ENCODE measurements at places on chromosomes 5 and 9.

DNA sequence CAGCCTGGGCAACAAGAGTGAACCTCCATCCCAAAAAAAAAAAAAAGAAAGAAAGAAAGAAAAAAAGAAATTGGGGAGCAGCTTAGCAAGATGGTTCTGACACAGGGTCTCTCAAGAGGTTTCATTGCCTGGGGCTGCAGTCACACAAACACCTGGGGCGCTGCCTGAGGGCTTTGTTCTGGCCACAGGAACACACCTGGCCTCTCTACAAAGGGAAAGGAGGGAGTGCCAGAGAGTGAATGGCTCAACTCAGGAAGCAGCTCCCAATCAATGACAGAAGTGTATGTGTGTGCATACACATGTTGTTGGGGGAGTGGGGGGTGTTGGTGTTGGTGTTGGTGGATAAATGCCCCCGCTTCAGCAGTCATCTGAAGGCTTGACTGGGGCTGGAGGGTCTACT, 32.4 kb upstream of the CTNNA1 start:
- no peak for DNase-seq

DNA sequence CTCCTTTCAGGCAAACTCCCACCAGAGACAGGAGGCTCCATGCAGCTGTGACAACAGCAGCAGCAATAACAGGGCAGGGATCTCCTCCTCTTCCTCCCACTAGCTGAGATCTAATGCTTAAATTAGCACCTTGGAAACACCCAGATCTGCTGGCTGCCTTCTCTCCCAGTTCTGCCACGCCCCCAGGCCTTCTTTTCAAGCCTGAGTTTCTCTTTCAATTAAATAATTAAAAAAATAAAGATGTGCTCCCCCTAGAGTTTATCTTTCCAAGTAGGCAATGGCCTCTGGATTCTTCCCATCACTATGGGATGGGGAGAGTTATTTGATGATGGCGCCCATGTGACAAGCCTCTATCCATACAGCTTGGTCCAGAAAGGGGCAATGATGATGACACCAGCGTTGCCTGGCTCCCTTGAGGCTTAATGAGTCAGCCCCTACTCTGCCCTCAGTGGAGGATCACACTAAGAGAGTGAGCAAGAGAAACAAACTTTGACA, 3.8 kb downstream of the FAM219A start:
- no peak for DNase-seq

- DNase-seq, result no peak
Measured at GRCh38 chr9:11319538-11319937, 706.7 kb upstream of the PTPRD start.

DNA sequence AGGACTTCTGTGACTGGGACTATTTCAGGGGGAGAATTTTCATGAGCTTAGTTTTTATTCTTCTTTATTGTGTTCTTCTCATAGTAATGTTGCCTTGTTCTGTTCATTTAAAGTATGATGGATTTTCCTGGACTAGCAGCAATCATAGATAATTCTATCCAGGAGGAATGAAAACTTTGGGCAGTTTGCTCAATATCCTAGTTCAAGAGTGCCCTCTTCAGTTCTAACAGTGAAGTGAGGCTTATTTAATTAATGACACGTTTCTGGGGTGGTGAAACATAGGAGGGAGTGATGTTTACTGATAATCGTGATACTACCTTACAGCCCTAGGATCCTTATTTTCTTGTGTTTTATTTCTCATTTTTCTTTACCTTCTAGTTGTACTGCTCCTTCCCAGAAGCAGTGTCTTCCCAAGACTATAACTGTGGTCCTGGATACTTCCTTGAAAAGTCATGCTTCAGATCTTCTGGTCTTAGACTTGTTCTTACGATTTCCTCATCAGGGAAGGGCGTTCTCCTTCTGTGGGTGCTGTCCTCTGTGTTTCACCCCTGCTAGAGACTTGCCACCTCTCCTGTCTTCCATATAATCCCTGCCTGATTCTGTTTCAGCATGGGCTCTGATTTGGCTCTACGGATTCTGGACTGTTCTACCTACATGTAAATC, 57.4 kb downstream of the CFAP95 start:
- peak; percentile 2 for DNase-seq

DNA sequence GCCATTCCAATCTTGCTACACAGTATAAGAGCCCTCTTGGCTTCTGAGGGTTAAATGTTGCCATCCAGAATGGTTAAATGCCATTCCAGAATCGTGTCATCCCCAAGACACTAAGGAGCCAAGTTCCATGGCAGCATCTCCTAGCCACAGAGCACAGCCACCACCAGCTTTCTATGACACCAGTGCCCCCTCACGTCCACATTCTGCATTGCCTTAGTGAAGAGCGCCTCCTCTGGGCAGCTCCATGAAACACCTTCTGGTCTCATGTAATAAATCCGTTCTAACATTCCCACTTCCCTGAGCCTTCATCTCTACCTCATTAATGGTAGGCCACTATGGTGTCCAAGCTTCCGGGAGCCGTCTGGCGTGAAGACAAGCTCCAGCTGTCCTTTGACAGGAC, 12.4 kb downstream of the CBY3 start:
- DNase-seq, result no peak

DNA sequence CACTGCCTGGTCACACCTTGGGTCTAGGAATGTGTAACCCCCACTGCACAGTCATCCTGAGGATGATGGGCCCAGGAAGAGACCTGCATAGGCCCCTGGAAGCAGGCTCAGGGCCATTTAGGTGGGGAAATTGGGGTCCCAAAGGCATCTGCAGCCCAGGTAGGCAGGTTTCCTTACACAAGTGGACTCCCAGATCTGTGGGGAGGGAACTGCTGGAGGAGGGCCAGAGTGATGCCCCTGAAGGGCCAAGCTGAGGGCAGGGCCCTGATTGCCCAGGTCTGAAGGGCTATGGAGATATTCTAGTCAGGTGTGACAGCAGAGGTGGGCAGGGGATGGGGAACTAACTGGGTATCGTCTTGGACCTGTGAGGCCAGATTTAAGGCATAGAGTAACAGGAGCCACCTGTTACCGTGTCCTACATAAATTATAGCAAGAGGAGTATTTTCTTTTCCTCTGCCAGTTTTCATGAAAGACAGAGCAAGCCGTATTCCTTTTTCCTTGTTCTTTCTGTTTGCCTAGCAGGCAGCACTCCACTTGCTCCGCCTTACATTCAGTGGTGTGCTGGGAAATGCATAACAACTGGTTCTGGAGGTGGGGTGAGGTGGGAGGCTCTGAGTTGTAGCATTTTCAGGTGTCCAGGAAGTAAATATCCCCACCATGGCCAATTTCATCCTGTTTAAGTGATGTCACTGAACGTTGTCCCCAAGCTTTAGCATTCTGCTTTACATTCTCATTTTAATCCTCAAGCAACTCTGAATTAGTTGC, 41.3 kb downstream of the PPARGC1B start:
- no peak for DNase-seq

GRCh38 chr9:5448461-5449435, 1.6 kb upstream of the CD274 start:
- DNase-seq, result no peak

DNA sequence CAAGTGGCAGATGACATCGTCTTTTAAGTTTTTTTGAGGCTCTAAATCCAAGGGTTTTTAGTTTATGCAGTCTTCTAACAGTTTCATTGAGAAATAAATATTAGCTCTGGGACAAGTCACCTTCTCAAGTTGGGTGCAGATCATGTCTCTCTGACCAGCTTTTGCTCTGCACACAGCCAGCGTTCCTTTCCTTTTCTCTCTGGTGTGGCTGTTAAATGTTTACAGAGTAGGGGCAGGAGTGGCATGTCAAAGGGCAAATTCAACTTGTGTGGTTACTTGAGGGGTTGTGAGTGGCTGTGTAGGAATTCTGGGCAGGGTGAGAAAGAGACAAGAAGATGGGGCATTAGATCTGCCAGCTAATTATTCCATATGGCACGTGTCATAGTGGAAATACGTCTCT, 187.5 kb upstream of the HMHB1 start:
- DNase-seq, result no peak

DNA sequence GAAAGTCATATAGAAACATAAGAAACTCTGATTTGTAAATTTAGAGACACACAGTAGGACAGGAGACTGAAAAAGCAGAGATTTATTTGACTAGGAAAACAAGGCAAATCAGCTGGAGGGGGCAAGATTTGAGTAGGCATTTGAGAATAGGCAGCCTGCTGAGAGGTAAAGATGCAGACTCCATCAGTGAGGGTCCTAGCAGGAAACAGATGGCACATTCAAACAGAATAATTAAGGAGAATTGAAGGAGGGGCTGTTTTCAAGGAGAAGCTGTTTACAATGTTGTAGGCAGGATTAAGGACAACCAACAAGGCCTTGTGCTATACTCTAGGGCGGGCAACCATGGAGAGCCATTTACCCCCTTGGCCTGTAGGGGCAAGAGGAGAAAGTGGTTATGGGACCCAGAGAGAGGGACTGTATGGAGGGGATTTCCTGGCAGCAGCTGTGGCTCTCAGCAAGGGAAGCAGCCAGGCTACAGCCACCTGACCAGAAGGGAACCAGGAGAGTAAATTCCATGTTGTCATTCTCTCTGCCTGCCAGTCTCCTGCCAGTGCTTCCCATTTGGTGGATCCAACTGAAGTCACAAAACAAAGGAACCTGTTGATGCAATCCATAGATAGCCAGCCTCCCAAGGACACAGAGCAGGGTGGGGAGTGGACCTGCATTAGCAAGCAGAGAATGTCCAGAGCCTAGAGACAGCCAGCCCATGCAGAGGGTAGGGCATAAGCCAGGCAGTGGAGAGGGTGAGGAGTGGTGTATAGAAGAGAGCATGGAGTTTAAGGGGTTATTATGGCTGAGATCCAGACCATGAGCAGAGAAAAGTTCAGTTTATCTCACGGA, 38.2 kb downstream of the PAPPA start:
- no peak for DNase-seq

DNA sequence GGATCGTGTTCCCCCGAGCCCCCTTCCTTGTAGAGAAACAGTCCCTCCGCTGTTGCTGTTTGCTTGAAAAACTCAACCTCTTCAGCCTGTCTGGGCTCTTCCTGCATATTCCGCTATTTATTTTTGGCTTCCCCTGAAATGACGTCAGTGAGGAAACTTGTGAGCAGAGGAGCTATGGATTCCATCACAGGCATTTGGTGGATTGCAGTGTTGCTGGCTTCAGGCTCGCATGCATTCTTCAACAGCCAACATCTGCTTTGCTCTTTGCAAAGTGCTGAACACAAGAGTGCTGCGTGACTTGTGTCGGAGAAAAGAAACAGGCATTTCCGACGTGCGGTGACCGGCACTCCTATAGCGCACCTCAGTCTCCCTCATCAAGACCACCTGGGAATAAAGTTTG, 232.7 kb downstream of the RFK start:
- DNase-seq, result no peak

GRCh38 chr5:133109655-133110483, 58.1 kb downstream of the HSPA4 start:
- DNase-seq, result no peak

DNA sequence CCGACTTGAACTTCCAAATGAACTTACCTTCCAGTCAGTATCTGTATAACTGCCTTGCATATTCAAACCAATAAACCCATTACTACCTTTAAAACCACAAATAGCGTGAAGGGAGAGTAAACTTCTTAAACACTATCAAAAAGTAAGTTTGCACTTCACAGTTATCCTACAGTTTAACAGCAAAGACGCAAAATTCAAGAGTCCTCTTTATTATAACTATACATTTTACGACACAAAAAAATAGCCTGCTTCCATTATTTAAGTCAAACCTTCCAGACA, 1.8 kb downstream of the PTBP3 start:
- no peak for DNase-seq

DNA sequence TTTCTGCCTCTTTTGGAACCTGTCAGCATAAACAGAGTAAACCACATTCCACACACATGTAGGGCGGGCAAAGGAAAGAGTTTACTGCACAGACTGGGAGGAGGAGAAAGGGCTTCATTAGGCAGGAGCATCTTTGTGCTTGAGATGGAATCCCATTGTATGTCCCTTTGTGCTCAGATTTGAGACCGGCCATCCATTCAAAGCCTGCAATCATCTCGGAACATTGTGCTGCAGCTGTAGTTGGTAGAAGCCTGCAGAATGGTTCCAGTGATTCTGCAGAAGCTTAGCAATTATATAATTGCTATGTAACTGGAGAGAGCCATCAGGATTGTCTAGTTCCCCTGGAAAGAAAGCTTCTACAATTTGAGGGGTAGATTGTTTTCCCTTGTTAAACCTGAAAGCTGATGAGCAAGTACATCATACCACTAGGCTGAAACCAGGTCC, 16.5 kb downstream of the ZNF462 start:
- DNase-seq, result no peak

DNA sequence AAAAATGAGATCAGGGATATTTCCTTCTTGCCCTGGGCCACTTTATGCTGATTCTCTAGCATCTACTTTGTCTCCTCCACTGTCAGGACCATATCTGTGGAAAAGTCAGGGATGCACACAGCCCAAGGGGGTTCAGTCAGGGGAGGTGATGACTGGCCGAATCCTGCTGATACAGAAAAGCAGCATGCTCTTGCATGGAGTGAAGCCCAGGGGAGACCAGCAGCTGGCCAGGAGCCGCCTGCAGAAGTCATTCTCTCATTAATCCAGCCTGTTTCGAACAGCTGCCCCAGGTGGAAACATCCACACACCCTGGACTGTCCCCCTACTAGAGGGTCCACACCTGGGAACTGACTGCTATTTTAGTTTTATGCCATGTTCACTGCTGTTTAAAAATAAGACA, 177.1 kb downstream of the ATP10B start:
- DNase-seq, result no peak

DNA sequence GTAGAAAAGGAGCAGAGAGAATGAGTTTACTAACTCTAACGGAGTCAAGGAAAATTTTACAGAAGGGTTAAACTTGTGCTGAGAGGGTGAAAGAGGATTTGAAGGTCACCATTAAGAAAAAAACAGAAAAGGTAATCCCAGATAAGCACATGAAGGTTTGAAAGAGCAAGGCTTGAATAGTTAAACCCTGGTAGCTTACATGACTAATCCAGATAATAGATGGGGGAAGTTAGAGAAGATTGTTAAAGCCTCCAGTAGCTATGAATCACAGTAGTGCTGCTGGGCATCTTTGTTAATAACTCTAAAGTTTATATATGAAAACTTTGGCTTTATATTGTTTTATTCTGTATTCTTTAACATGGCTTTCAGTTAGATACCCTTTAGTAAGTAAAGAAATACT, 354.5 kb upstream of the FTMT start:
- DNase-seq, result no peak

DNA sequence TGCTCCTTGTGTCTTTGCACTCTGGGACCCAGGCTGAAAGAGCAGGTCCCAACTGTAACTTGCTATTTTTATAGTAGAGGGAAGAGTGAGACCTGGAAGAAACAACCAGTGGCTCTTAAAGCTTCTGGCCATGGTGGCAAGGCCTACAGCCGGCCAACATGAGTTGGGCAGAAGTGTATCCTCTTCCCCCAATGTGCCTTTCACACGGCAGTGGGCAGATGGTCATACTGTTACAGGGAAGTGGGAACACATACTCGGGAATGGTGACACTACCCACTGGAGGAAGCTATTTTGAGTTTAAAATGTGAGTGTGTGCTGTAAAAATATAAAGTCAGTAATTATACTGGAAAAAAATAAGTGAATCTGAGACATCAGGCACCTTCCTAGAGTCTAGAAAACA, 116.0 kb downstream of the MVB12B start:
- no peak for DNase-seq

GRCh38 chr5:99141534-99142128, 212.8 kb upstream of the CHD1 start:
- DNase-seq, result no peak

GRCh38 chr5:80905405-80905804, 54.8 kb upstream of the RASGRF2 start:
- no peak for DNase-seq

Measured in GM12891 (cell line).